ENCODE measurements at places on chromosomes 5 and 9.

GRCh38 chr9:132546148-132547051 lies 36.0 kb upstream of the BARHL1 start:
- DNase-seq = no peak

DNA sequence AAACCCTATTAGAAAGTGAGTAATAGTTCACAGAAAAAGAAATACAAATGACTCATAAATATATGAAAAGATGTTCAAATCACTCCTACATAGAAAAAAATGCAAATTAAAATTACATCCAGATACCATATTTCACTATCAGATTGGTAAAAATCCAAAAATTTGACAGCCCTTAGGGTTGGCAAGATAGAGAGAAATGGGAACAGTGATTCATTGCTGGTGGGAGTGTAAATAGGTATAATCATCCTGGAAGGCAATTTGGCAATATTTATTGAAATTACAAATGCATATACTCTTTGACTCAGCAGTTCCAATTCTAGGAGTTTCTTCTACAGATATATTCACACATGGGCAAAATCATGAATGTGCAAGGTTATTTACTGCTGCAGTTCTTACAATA lies 273.5 kb downstream of the NR2F1-AS1 start:
- DNase-seq = no peak

DNA sequence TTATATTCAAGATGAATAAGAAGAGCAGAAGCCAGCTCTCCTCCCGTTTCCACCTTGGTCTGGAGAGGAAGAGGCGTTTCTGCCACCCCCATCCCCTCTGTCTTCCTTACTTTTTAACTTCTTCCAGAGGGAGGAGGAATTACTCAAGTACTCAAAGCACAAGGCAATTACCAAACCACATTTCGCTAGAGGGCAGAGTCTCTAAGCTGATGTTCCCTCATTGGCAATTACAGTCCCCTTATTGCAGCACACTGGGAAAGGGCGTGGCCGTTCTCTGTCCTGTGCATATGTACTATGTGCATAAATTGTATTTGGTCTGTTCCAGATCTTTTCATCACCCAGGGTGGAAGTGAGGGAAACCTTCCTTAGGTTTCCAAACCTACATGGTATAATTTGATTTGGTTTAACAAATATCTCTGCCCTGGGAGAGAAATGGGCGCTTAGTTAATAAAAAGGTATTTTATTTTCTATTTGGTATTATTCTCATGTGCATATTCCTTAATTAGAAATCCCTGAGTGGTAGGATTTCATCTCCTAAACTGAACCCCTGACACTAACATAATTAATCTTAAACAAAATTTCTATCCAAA lies 29.8 kb upstream of the ALDOB start:
- peak; percentile 45 for DNase-seq

- DNase-seq = no peak
Observed at GRCh38 chr5:111901296-111901695, 144.3 kb upstream of the NREP start.

DNA sequence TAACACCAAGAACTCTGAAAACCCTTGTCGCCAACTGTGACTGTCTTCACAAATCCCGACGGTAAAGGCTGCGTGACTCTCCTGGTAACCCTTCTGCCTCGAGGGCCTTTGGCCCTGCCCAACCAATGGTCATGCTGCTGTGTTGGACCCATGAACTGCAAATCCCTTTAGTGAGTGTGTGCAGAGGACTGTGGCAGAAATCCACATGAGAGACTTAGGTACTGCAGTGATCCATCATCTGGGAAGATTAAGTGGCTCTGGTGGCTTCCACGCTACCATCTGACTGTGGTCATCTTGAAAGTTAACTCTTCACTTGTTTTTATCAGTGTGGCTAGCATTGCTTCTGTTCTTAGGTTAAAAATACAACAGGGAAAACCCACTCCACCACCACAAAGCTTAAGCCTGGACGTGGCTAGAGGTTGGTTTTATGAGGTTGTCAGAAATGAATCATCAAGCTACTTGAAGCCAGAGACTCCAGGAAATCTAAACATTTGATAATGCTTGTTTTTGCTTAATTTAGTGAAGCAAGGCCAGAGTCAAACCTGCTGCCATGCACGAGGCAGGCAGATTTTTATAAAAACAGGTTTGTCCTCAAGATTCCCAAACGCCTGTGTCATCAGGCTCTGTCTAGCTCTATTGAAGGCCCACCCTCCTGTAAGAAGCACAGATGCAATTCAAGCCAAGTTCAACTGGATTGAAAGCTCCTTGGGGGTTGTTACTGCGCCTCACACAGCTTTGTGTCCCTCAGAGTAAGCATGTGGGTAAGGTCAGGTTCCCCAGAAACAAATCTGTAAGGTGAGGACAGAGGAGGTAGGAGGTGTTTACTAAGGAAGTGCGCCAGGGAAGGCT lies 52.7 kb upstream of the ERCC6L2 start:
- DNase-seq = peak; percentile 21

DNA sequence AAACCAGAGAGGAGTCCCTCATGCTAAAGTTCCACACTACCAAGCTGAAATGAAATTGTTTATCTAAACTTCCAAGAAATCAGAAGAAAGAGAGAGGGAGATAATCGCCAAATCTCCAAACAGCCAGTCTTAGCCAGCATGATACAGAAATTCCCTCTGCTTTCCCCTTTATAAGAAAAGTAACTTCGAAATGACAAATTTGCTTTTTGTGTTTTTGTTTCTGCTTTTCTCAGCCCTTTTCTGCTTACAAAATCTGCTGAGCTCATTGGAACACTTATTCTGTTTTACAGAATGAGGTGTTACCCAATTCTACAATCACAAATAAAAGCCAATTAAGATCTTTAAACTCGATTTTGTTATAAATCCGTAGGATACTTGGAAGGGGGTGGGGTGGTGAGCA lies 72.9 kb downstream of the SFXN1 start:
- DNase-seq = no peak

GRCh38 chr9:34322899-34323591 lies 6.0 kb downstream of the KIF24 start:
- no peak for DNase-seq

DNA sequence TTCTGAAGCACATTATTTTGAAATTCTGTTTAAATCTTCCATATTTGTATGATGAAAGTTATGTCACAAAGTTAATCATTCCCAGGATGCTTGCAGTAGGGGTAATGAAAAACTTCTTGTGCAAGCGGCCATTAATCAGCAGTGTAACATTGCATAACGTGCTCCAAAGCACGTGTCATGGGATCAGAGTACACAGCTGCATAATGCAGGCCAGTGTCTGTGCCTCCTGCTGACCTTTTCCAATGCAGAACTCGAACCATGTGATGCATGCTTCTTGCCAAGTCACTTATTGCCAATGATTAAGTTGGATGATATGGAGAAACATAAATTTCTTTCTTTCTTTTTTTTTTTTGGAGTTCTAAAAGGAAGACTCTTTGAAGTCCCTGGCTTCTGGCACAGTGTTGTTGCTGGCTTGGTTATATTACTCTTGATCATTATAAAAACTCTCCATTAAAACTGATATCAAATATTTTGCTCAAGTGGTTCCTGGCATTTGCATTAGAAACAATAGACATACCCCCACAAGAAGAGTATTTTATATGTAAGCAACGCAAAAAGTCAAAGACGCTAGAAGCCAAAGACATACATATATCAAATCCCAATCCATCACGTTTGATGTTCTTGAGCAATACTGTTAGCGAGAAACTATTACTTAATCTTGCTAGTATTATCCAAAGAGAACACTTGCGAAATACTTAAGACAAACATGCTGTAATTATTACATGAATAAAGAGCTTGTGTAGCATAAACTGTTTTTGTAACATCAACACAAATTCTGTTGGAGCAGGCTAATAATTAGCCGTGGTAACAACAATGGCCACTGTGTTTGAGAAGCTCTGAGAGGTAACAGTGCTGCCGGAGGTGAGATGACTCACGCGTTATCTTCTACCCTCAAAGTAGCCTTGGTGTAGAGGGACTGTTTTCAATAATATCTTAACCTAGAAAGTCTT lies 164.2 kb downstream of the AUH start:
- peak; percentile 98 for DNase-seq

- no peak for DNase-seq
Observed at GRCh38 chr9:113155911-113156588, 5.2 kb downstream of the SLC31A2 start.

DNA sequence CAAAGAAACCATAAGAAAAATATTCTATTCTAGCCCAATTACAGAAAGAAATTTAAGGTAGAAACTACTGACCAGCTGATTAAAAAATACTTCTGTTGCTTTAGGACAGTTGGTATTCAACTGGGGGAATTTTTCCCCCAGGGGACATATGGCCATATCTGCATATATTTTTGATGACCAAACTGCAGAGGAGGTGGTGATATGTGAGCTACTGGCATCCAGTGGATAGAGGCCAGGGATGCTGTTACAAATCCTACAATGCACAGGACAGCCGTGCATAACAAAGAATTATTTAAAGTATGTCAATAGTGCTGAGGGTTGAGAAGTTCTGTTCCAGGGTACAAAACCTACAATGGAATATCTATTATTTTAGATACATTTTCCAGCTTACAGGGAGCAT lies 24.0 kb downstream of the ZFR start:
- no peak for DNase-seq

DNA sequence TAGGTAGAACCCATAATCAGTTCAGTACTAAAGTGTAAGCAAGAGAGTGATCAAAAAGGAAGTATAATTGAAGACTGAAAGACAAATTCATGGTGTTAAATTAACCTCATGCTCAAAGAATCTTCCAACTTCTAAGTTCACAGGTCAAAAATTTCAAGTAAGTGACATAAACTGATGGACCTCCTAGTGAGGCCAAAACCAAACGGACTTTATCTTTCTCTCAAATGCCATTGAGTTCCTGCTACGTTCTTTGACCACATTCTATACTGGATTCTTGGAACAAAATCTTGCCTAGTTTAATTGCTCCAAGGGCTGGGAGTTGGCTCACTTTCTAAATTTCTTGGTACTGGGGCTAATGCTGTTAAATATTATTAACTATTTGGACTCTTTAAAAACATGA lies 794.9 kb downstream of the TLE4 start:
- no peak for DNase-seq

Measured in COLO829 (cell line).